Renal cortical epithelial cell (primary cell): ENCODE measurements at places on chromosomes 3 and 15.

DNA sequence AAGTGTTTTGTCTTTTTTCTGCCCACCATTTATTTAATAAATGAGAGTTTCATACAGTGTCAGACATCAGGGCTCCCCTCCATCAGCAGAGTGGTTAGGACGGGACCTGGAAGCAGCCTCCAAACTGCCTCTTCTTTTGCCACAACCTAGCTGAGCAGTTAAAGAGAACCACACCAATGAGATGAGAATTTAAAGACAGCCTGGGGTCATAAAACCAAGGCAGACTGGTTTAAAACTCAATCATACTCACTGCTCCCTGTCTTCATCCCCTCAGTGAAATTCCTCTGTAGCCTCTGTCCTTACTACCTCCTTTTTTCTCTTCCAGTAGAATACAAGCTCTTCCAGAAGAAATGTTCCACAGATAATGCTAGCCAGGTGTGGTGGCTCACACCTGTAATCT lies 78.7 kb downstream of the WWTR1 start:
- DNase-seq = no peak

GRCh38 chr3:107977221-107978130 lies 113.4 kb downstream of the CD47 start:
- DNase-seq = no peak

DNA sequence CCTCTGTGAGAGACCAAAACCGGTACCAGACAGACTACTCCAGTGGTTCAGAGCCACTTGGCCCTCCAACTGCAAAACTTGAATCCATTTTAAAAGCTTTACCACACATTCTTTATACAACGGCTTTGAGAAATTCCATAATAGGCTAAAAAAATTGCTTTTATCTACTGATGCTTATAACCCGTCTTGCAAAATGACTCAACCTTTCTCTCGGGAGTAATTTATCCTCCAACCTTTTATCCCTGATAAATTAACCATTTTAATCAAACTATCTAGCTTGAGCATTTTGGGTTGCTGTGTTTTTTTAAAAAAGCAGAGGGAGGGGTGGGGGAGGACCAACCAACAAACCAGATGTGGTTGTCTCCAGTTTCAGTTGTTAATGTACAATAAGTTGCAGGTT lies 275.7 kb upstream of the LRTM1 start:
- DNase-seq = no peak

- no peak for DNase-seq
These were observed 146.9 kb downstream of the CHST2 start for GRCh38 chr3:143266511-143266910.

DNA sequence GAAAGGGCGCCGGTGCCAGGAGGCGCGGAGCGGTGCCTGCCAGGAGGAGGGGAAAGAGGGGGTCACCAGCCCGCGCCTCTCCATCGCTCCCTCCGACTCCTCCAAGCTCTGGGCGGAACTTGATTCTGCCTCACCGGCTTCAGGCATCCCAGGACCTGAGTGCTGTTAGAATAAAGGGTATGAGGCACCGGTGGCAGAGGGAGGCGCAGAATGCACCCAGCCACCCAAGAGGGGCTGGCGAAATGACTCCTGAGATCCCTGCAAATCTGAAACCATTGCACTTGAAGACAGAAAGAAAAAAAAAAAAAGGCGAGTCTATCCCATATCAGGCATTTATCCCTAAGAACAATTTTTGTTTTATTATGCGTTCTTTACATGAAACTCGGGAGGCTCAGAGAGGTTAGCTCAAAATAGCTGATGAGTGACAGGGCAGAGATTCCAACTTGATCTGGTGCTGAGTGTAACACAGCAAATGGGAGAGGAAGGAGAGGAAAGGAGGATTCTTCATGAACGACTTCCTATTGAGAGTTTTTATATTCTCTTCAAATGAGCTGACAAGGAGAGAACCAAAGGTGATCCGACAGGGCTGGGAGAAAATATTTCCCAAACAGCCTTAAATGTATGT lies 157.0 kb upstream of the FRMD4B start:
- no peak for DNase-seq

GRCh38 chr15:81061490-81062253 lies 60.9 kb downstream of the TLNRD1 start:
- no peak for DNase-seq
